ENCODE measurements at places on chromosomes 2 and 18. TPM values are rescaled to one million over a fixed set of nuclear protein-coding genes. Genes with fewer than 3 reads are reported as not detected.

DNA sequence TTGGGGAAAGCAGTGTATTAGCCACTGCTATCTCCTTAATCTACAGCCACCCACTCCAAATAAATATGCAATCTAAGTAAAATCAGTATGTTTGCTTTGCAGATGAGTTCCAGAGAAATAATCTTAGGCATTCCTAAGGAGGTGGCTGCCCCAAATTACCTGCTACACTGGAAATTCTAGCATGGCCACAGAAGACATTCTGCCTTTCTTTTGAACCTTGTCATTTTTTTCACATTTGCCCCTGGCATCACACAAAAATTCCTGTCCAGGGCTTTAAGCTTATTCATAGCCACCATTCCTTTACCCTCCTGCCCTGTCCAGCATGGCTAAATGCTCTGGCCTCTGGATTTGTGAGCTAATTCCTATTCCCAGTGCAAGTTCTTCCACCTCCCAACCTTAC, 36.8 kb upstream of the FAM124B start:
- DNase-seq: no peak

DNA sequence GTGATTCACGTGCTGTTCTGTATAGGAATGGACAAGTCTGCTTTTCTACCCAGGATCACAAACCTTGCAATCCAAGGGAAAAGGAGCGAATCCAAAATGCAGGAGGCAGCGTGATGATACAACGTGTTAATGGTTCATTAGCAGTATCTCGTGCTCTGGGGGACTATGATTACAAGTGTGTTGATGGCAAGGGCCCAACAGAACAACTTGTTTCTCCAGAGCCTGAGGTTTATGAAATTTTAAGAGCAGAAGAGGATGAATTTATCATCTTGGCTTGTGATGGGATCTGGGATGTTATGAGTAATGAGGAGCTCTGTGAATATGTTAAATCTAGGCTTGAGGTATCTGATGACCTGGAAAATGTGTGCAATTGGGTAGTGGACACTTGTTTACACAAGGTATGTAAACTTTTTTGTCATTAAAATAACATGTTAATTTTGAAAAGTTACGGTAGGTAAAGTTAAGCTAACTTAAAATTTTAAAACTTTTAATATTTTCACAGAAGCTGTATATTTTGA, 33.0 kb downstream of the PPM1B start:
- DNase-seq: no peak

GRCh38 chr2:62116983-62117382, 78.9 kb upstream of the B3GNT2 start:
- no peak for DNase-seq

DNA sequence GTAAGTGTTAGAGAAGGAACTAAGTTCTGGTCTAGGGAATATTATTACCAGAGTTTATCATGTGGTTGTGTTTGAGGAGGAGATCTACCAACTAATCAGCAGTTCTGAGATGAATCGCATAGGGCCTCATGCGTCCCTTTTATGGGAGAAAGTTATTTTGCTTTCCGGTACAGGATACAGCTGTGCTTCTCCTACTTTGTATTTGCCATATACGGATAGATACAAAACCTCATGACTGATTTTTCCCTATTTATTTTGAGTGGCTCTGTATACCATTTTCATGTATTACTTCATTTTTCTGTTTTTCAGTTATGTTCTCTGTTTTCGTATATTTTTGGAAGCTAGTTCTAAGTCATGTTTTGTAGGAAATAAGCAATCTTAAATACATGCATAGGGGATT, 66.8 kb downstream of the ACSL3 start:
- DNase-seq: no peak

DNA sequence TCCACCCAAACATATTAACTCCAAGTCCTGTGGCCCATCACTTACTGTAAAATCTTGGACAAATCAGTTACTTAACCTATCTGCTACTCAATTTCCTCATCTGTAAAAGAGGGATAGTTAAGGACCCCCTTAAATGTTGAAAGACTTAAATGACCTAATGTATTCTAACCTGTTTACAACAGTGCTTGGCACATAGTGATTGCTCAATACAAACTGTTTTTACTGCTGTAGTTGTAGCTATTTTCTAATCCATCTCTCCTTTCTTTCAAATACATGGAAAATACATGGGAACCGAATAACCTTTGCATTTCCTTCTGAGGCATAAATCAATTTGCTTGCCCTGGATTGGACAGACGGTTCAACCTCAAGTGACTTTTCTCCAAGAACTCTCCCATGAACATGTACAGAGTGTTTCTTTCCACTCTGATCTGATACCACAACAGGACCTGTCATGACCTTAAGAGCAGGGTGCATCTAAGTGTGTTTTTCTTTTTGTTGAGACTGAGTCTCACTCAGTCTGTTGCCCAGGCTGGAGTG, 2.7 kb downstream of the LNPK start:
- DNase-seq: no peak

GRCh38 chr2:39416140-39416539, 20.9 kb downstream of the MAP4K3 start:
- no peak for DNase-seq

DNA sequence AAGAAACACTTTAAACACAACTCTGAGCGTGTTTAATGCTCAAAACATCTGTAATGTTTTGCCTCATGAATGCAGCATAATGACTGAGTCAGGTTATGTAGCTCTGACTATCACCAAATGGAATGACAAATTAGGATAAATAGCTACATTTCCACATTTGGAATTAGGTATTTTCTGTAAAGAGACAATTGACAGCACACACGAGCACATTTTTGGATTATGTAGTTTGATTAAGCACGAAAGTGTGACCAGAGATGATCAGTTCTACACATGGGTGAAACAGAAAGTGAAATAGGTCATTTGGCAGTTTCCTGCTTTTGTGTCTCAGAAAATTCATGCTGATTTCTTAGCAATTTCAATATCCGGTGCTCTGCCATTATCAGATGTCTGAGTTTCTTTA, 29.0 kb downstream of the LPIN1 start:
- DNase-seq: no peak

GRCh38 chr2:212022966-212023365, 515.6 kb downstream of the ERBB4 start:
- DNase-seq: no peak

- no peak for DNase-seq
These were observed 6.6 kb downstream of the DSG3 start for GRCh38 chr18:31454066-31454708.

GRCh38 chr2:208319391-208319790, 53.3 kb downstream of the PIKFYVE start:
- DNase-seq: no peak

GRCh38 chr2:218621007-218621406, 13.3 kb downstream of the PLCD4 start:
- no peak for DNase-seq

GRCh38 chr2:46893269-46893939, 22.2 kb downstream of the MCFD2 start:
- no peak for DNase-seq

DNA sequence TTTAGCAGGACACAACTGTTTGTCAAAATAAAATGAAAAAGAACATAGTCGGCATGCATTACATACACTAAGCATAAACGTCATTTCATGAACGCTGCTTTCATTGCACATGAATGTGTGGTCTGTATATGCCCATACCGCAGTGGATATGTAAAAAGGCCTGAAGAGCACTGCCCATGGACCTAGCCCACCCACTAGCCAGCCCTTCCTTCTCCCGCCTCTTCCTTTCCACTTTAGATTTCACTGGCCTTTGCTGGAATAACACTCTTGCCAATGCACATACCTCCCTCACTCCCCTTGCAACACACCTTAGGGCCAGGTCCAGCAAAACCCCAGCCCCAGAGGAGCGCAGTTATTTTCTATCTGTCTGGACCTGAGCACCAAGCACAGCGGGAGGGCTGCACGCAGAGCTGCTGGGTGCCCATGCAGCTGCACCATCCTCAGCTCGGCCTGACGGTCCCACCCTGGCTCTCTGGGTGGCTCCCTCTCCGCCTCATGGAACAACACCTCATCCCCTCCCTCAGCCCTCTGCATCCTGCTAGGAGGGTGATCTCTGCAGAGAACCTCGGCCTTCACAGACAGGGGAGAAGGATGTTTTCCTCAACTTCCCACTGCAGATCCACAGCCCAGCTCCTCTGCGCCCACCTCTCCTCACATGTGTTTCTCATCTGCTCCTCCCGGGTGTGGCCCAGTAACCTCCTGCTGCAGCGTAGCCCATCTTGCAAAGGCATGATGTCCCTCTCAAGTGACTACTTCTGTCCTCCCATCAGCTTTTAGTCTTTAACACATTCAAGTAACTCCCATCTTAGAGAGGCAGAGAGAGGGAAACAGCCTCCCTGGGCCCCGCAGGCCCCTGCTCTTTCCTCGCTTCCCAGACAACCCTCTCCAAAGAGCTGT, 72.7 kb downstream of the FBXO15 start:
- no peak for DNase-seq

DNA sequence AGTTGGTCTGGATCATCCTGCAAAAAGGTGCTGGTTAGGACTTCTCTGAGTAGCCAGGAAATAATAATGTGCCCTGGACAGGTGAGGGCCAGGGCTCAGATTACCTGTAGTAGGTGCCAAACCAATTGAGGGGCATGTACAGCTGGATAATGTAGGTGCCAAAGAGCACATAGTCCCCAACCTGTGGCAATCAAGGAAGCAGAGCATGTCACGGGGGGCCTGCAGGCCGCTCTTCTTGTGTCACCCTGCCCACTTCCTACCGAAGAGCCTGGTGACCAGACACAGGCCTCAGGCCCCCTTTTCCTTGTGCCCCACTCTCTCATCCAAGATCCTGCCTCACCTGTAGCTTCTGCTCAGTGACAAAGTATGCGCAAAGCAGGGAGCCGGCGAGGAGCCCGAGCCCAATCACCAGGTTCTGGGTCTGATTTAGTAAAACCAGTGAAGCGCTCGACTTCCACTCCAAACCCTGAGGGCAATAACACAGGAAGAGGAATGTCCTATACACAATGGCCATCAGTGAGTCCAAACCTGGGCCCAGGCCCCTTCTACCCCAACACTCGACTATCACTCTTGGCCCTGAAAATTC, 5.2 kb downstream of the ABCB6 start:
- no peak for DNase-seq

DNA sequence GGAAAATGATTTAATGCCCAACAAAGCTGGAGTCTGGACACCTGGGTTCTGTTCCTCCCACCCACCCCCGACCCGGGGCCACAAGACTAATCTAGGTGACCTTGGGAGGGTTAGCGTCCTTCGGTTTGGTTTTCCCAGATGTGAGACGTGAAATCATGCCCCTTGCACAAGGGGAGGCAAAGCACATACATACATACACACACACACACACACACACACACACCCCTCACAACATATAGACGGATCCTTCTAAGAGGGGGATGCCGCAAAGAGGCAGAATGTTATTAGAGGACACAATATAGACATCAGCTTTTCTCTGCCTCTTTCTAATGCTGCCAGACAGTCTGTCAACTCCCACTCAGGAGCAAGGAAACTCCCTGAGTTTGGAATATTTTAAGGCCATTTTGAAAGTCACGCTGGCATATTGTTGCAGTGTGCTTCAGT, 616 bp upstream of the RBMS1 start:
- no peak for DNase-seq

- no peak for DNase-seq
These were observed 128.5 kb upstream of the COL3A1 start for GRCh38 chr2:188845692-188846091.

GRCh38 chr2:68274022-68274421, 21.7 kb upstream of the PPP3R1 start:
- no peak for DNase-seq

GRCh38 chr2:85930129-85931124, 41.6 kb upstream of the ST3GAL5 start:
- no peak for DNase-seq

GRCh38 chr2:123723706-123724105, 301.4 kb upstream of the CNTNAP5 start:
- no peak for DNase-seq

DNA sequence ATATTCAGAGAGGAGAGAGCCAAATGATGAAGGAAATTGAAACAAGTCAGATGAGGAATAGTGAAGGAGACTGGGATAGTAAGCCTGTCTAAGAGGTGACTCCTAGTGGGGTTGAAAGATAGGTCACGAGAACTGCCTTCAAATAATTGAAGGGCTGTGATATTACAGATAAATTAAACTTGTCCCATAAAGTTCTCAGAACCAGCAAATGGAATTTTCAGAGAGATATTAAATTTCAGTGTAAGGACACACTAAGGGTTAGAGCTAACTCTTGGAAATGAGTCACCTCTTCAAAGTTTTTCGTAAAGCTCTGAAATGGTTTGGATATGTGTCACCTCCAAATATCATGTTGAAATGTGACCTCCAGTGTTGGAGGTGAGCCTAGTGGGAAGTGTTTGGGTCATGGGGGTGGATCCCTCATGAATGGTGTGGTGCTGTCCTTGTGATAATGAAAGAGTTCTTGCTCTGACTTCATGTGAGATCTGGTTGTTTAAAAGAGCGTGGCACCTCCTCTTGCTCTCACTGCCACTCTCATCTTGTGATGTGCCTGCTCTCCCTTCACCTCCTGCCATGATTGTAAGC, 87.3 kb downstream of the BABAM2 start:
- DNase-seq: no peak

DNA sequence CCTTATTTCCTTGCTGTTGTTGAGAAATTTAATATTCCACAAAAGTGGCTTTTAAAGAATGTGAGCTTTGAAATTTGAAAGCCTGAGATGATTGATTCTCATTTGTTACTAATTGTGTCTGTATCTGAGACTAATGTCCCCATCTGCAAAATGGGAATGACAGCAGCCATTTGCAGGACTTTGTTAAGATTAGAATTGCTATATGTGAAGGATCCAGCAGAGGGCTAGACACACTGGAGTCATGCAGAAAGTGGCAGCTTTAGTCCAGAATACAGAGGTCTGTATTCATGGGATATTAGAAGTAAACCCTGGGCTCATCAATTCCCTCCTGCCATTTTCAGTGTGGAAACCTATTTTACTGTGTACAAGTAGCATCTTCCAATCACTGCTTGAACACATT, 296.5 kb upstream of the GYPC start:
- DNase-seq: no peak

DNA sequence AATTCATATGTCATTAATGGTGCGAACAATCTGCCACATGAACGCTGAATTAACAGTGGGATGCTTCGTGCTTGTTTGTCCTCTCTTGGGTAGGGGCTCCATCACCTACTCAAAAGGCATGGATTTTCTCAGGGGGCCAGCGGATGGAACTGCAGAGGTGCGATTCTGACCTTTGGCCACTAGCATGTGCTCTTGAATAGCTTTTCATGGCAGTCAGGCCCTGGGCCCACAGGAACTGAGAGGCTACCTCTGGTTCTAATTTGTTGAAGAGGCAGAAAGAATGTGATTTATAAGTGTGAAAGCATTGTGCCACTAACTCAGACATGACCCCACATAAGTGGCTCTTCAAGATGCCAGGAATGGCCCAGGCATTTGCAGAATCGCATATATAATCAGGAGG, 283.2 kb downstream of the INSIG2 start:
- peak; percentile 80 for DNase-seq

- DNase-seq: peak; percentile 21
These were observed 2.1 kb upstream of the SNED1 start for GRCh38 chr2:240996161-240996833.

The SATB2 gene
- 23.0 TPM for total RNA-seq

The NLRC4 gene
- total RNA-seq: not detected

The CCDC121 gene
- 1.6 TPM for total RNA-seq

The PLCD4 gene
- total RNA-seq: 0.42 TPM

The KLHL29 gene
- 2.1 TPM for total RNA-seq

The CDH19 gene
- total RNA-seq: not detected

The SERPINB13 gene
- not detected for total RNA-seq

The NT5C1B gene
- total RNA-seq: not detected

Measured in H9 (cell line).